A673 (cell line): ENCODE measurements at places on chromosomes 12 and 14. TPM values are rescaled to one million over a fixed set of nuclear protein-coding genes. Genes with fewer than 3 reads are reported as not detected.
A peak's percentile ranks its signal among the peaks of the same experiment; 100 is the strongest.

The FOXG1 gene
- 0.09 TPM in 1 of 2 replicates, not detected in the other for total RNA-seq

The PPFIA2 gene
- 0.52 and 1.5 TPM in 2 replicates for total RNA-seq

The CMKLR1 gene
- 0.24 and 0.57 TPM in 2 replicates for total RNA-seq

The A2M gene
- total RNA-seq, result 1.3 and 2.0 TPM in 2 replicates

The DUSP16 gene
- 10.6 TPM in 2 replicates for total RNA-seq

The ANO4 gene
- 6.2 and 9.3 TPM in 2 replicates for total RNA-seq

The BTBD6 gene
- 39.5 and 39.9 TPM in 2 replicates for total RNA-seq

The SIX4 gene
- 13.6 and 16.0 TPM in 2 replicates for total RNA-seq

The TEX22 gene
- 2.1 and 2.7 TPM in 2 replicates for total RNA-seq

The PLEKHG7 gene
- not detected in 2 replicates for total RNA-seq

The FAR2 gene
- total RNA-seq, result 9.3 and 10.7 TPM in 2 replicates

The IL26 gene
- total RNA-seq, result not detected in 2 replicates

DNA sequence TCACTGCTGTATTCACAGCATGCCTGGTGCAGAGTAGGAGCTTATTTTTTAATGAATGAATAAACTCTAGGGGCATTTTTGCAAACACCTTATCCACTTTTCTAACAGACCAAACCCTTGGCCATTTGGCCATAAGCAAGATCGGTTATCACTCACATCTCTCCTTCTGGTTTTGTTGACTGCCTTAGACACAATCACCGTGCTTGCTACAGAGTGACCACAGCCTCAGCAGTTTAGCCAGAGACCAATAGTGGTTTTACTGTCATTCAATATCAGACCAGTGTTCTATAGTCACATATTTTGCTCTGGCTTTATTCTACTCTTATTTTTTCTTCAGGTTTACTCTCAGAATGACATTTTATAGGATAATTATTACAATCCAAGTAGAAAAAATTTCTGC lies 2.2 kb downstream of the KLRB1 start:
- no peak for DNase-seq

DNA sequence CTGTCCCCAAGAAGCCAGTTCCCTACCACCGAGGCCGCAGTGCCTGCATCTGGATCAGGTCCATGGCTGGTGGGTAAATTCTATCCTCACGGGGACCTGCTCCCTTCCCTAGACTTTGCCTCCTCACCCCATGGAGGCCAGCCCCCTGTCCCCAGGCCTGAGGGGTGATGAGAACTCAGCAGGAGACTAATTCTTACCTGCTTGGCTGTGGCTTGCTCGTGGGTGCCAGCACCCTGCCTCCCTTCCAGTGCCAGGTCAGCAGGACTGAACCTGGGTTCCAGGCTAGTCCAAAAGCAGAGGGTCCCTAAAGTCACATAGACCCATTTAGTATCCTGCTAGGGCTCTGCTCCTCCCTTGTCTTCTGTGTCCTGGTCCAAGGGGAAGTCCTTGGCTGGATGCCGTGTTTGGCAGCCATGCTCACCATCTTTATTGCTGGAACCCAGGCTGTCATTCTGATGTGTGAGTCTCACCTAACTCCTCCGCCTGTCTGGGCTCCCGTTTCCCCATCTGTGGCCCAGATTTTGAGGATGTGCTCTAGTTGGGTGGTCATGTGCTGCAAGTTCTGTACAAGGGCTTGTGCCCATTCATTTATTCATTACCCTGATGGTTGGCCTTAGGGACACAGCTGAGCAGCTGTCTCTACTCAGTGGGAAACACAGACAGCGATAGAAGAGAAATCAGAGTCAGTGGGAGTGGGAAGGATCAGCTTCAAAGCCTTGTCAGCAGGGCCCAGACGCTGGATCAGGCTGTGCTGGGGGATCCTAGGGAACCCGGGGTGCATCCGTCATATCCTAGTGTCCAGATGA lies 949 bp downstream of the PLBD2 start:
- no peak for DNase-seq

- no peak for DNase-seq
These were observed 24.6 kb downstream of the GCN1 start for GRCh38 chr12:120169946-120170345.

- DNase-seq, result no peak
These were observed 27.4 kb upstream of the DIP2B start for GRCh38 chr12:50477241-50477832.

GRCh38 chr12:127278351-127278750 lies 988.6 kb upstream of the TMEM132C start:
- no peak for DNase-seq

DNA sequence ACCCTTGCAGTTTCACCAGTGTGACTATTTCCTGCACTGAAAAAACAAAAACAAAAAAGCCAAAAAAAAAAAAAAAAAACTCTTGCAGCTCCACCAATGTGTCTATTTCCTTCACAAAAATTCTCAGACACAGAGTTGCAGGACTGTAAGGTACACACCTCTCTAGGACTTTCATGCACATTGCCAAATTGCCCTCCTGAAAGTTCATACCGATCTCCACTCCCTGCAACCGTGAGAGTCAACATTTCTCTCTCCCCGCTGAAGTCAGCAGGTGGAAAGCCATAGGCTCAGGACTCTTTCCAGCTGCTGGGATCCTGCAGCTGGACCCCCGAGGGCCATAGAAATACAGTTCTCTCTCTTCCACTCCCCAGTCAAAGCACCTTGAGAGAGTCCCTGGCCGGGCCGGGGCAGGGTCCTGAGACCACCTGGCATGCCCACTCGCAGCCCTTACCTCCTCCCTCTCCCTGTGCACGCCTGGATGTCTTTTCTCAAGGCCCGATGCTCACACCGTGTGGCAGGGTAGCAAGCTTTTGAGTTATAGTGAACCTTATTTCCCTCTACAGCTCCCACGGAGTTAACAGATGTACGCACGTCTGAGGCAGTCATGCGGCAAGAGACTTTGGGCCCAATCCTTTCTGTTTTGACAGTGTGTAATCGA lies 23.6 kb downstream of the MMAB start:
- DNase-seq, result no peak

- DNase-seq, result no peak
These were observed 130.8 kb downstream of the CAPZA3 start for GRCh38 chr12:18868717-18869116.

DNA sequence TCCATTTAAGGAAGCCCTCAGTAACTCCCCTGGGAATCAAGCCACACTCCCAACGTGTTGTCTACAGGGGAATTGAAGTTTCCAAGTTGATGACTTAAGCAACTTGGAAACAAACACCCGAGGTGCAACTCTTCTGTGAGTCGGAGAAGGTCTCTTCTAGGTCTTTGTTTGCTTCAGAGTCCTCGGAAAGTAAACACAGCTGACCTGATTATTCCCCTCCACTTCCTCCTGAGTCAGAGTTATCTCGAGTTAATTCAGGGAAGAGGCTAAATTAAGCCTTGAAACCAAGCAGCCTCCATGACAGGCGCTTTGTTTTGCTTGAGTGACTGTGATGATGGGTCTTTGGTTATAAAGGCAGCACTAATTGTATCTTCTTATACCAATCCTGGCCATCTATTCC lies 41.8 kb downstream of the TUNAR start:
- no peak for DNase-seq

- no peak for DNase-seq
These were observed 76.3 kb downstream of the SCFD1 start for GRCh38 chr14:30698463-30698862.

GRCh38 chr14:106826833-106827369 lies 1300.5 kb downstream of the TMEM121 start:
- no peak for DNase-seq

GRCh38 chr12:113372371-113372770 lies 14.0 kb downstream of the PLBD2 start:
- DNase-seq, result no peak

DNA sequence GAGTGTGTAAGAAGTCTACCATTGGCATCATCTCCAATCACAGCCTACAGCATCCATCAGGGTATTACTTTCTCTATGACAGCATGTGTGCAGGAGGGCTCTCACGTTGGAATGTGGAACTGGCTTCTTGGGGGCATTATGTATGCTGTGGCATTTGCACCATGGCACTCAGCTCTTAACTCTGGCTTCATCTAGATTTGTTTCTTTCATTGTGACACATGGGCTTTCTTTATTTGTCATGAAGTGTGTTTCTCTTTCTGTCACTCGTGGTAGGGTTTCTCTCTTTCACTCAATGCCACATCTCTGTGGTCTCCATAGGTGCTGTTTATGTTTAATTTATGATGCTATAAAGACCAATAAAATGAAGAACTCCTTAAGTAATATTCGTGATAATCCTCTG lies 191.2 kb upstream of the GARIN2 start:
- DNase-seq, result no peak

- DNase-seq, result no peak
These were observed 285.7 kb downstream of the RMST start for GRCh38 chr12:97748298-97748697.

GRCh38 chr14:95522556-95522955 lies 6.1 kb upstream of the SYNE3 start:
- DNase-seq, result no peak

- peak; percentile 43 for DNase-seq
These were observed 425.8 kb downstream of the NPAS3 start for GRCh38 chr14:33364466-33364865.

DNA sequence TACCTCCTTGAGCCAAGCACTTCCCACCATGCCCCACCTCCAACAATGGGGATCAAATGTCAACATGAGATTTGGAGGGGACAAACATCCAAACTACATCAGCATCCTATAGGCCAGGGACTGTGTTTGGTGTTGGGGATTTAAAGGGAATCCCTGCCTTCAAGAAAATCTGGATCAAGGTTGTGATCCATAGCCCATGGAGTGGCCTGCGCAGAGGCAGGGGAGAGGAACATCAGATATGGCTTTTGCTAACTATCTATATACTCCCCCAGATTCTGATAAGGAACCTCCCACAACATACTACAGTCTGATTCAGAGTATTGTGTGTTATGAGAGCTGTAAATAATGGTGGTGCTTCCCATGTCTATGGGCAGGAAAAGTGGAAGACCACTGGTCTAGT lies 5.1 kb downstream of the KIF5A start:
- DNase-seq, result no peak

- no peak for DNase-seq
These were observed 8.5 kb downstream of the SLC38A1 start for GRCh38 chr12:46260124-46260912.

- no peak for DNase-seq
These were observed 154.5 kb downstream of the PHLDA1 start for GRCh38 chr12:75876832-75877762.

- DNase-seq, result no peak
These were observed at the start of gene LGALS3 for GRCh38 chr14:55129086-55129427. TSS of gene LGALS3 (plus strand) at chr14:55129252. CDS start at chr14:55137374, 8,122 bp downstream.

DNA sequence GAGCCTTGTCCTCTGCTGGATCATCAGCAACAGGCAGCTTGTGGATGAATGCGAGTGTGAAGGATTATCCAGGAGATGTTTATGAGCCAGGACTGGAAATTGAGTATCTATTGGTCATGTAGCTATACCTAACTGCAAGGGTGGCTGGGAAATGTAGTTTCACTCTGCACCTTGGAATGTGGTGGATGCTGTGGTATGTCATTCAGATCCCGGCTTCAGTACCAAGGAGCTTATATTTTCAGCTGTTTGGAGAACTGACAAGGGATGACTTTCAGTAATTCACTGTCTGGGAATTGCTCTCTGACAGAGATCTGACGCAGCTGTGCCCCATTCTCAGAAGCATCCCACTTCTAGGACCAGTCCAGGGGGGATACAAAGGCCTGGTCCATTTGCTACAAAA lies 792.3 kb upstream of the NOVA1 start:
- no peak for DNase-seq

GRCh38 chr14:92651106-92651757 lies 97.2 kb downstream of the LGMN start:
- DNase-seq, result no peak

GRCh38 chr12:121295746-121296617 lies 527 bp downstream of the CAMKK2 start:
- DNase-seq, result peak; percentile 16

- no peak for DNase-seq
These were observed 24.4 kb downstream of the ATP23 start for GRCh38 chr12:57965766-57966165.
